ENCODE measurements at places on chromosomes 16 and 17.

DNA sequence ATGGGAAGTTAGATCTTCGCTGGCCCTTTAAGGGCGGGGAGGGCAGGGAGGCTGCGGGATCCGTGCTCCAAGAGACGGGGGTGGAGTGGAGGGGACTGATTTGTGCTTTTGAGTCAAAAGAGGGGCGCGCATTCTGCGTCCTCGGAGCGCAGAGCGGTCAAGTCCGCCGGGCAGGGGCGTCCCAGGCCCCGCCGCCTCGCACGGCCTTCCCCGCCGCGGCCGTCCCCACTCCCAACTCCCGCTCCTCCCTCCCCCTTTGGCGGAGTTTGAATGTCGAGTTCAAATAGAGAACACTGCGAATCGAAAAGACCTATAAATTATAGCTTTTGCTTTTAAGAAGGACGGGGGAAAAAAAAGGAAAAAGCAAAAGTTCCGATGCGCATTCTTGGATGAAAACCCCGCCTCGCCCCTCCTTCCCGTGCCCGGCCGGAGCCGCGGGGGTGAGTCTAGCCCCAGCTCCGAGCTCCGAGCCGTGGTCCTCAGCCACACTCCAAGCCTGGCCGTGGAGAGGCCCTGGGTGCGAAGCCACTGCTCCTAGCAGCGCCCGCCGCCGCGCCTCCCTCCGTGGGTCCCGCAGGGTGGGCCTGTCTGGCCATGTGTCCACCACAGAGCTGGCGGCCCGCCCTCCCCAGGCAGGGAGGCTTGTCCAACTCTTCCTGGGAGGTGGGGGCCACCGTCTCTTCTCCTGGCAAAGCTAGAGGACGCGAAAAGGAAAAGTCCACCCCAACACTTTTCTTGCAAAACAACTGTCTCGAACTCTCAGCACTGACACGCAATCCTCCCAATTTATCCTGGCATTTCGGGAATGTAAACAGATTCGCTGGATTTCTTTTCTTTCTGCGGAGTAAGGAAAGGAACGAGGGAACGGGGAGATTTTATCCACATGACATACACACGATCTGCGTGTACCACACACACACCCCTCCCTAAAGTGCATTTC, 3.6 kb downstream of the CBX8 start:
- no peak for DNase-seq

DNA sequence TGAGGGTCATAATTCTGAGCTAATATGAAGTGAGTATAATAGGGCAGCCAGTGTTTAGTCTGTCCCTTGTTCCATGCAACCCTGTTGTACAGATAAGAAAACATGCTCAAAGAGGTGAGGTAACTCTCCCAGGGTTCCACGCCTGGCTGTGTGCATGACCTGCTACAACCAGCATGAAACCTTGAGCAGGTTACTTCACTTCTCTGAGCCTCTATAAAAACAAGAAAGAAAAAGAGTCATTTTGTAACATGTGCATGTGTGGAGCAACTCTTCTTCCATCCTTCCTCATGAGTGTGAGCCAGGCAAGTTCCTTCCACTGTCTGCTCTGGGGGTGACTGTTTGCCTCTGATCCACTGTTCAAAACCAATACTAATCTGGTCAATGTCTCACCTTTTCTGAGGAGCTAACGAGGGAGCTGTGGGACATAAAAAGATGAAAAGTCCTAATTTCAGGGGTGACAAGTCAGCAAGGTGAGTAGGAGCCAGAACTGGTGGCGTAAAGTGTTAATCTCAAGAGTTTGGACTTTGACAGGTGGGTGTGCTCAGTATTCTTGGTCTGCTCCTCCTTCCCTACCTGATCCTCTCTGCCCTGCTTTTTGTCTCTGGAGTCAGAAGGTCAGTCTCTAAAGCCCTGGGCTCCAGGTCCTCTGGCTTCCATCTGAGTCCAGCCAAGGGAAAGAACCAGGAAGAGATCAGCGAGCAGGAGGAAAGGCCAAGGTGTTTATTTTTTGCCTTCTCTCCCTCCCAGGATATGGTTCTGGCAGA, 21.5 kb downstream of the GFOD2 start:
- no peak for DNase-seq

DNA sequence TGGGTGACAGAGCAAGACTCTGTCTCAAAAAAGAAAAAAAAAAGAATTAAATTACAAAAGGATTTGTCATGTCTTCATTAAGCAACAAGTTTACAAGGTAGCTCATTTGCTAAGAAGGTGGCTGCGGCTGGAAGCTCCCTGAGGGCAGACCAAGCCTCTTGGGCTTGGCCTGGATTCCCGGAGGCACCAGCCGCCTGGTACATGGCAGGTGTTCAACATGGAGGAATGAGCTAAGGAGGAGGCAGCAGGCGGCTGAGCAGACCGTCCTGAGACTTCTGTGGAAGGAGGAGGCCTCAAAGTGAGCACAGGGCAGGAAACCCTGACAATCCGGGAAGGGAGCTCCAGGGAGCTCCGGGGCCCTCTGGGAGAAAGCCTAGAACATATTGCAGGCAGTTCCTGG, 3.2 kb upstream of the MYLK3 start:
- no peak for DNase-seq

DNA sequence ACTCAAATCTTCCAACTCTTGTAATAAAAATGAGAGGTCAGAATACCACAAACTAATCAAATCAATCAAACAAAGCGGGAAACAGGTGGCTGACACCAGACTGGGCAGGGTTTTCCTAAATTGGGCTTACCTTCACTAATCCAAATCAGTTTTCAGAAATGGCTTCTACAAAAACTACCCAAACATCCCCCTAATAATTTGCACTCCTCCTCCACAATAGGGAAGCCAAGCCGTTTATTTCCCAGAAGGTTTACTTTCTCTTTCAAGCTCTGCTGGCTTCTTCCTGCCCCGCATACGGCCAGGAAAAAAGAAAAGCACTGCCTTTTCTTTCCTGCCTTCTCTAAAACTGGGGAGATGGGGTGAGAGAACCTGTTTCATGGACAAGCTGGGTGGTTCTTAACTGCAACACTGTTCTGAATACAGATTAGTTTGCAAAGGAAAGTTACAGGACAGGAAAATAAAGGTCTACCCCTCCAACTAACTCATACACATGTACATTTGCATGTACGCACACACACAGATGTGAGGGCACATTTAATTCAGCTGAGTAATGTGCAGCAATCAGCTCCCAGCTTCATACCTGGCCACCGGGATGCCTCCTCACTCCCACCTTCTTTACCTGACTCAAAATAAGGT, 9.2 kb downstream of the STAT3 start:
- DNase-seq = no peak

- DNase-seq = no peak
Observed at GRCh38 chr17:80431246-80432195, 16.6 kb downstream of the ENDOV start.
